ENCODE measurements at places on chromosomes 5 and 9. TPM values are rescaled to one million over a fixed set of nuclear protein-coding genes. Genes with fewer than 3 reads are reported as not detected.

DNA sequence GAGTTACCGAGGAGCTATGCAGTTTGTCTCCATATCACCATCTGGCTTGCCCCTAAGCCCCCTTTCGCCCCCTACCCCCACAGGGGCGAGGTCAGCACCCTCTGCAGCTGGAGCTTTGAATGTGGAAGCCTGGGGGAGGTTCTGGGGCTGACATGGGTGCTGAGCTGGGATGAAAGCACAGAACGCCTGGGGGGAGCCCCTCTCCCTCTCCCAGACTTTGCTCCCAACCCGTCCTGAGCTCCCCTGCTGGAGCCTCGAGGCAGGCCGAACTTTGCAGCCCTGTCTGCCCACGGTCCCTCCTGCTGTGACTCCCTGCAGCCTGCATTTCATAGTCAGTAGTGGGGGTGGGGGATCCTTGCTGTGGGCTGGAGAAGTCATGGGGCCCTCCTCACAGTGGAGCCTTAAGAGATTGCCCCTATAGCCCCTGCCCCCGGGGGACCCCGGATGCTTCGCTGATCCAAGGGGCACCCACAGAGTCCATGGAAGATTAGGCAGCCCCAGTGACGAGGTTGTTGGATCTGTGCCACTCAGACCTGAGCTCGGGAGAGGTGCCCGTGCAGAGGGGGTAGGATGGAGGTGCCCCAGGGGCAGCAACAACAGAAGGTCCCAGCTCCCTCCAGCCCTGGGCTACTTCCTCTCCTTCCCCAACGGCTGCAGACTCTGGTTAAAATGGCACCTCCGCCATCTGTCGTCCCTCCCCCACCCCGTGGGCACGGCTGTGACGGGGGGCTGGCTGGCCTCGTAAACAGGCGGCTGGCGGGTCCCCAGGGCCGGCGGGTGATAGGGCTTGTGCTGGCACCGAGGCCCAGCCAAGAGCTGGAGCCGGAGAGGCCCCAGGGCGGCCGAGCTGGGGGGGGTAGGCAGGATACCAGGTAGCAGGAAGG lies 162.0 kb downstream of the C9orf50 start:
- peak; percentile 76 for DNase-seq

DNA sequence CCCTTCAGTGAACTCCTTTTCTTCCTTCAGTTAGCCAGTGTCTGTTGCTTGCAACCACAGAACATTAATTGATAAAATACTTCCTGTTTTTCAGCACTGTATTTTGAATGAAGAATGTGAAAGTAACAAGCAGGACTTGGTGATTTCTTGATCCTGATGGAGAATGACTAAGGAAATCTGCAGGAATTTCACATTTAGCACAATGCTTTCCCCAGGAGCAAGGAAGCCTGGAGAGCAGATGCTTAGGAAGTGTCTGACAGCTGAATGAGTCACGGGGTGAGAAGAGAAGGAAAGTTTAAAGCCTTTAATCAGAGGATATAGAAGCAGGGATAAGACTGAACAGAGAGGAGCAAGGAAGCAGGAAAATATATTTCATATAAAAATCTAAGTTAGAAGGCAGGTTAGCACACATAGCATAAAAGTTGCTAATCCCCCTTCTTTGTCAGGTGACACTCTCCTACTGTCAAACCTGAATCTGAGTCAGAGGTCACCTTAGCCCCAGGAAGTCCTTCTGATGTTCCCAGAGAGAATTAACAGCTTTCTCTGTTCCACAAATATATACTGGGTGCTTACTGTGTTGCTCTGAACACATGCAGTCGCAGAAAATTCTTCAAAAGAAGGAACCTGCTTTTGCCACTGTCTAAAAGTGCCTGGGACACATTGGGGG lies 59.7 kb downstream of the GNA14 start:
- peak; percentile 51 for DNase-seq

The CCL27 gene
- 0.31 TPM for total RNA-seq

- no peak for DNase-seq
These were observed 1202.4 kb upstream of the SEMA6A start for GRCh38 chr5:117776977-117777376.

The PCDHA3 gene
- 0.18 TPM for total RNA-seq

DNA sequence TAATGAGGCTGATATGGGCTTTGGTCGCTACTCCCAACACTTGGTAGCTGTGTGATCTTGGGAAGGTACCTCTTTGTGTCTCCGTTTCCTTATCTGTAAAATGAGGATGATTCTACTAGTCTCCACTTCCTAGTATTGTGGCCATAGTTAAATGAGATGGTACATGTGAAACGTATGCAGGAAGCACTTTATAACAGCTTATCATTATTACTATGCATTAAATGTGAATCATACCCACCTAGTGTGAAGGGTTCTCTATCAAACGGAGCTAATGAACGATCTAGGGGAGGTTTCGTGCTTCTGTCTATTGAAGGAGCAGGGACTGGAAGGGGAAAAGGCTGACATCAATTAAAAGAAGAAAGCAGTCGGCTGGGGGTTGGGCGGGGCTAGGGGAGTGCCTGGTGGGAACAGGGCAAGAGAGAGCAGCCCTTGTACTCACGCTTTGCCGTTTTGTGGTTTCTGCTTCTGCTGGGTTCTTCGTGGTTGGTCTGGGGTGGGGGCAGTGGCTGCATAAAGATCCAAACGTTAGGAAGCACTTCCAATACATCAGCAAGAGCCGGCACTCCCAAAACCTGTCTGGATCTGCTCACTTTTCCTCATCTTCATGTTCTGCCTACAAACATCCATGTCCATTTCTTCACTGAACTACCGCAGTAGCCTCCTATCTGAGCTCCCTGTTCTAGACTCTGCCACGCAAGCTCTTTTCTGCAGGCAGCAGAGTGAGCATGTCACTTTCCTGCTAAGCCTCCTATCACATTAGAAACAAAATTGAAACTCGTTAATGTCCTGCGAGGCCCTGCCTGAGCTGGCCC lies 30.8 kb downstream of the LCP2 start:
- no peak for DNase-seq

DNA sequence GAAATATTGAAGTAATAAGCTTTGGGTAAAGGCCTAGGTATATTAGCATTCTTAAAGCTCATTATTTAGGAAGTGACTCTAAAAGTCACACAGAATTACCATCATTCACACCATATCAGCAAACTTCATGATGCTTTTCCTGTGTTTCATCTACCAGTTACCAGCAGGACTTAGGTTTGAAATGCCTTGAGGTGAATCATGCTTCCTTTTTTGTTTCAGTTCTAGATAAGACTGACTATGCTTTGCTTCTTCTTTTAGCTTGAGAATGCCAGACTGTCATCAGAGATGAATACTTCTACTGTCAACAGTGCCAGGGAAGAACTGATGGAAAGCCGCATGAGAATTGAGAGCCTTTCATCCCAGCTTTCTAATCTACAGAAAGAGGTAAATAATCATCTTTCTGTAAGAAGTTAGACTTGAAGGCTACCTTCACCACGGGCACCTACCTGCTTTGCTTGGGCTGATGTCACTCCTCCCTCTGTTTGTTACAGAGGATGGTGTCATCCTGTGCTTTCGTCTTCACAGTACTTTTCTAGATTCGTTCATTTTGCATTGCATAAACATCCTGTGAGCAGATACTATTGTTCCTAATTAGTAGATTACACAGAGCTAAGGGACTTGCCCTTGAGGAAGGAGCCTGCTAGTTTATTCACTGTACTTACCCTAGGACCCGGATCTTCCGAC lies 34.7 kb downstream of the LMNB1 start:
- no peak for DNase-seq
